ENCODE measurements at places on chromosomes 6 and 20.

GRCh38 chr6:159943101-159943632, 25.7 kb upstream of the IGF2R start:
- DNase-seq: no peak

- no peak for DNase-seq
These were observed 104.0 kb upstream of the ZFP64 start for GRCh38 chr20:52295556-52295955.

- no peak for DNase-seq
These were observed 40.7 kb upstream of the SLC2A12 start for GRCh38 chr6:134093007-134093573.

GRCh38 chr6:74248966-74249365, 553.0 kb downstream of the CD109 start:
- DNase-seq: no peak

- DNase-seq: no peak
These were observed 231.3 kb downstream of the TFAP2C start for GRCh38 chr20:56860413-56860812.

GRCh38 chr6:106568530-106568929, 60.8 kb downstream of the RTN4IP1 start:
- no peak for DNase-seq
